ENCODE measurements at places on chromosomes 2 and 18.

GRCh38 chr2:189499137-189499536 is 57.9 kb downstream of the WDR75 start:
- no peak for DNase-seq

DNA sequence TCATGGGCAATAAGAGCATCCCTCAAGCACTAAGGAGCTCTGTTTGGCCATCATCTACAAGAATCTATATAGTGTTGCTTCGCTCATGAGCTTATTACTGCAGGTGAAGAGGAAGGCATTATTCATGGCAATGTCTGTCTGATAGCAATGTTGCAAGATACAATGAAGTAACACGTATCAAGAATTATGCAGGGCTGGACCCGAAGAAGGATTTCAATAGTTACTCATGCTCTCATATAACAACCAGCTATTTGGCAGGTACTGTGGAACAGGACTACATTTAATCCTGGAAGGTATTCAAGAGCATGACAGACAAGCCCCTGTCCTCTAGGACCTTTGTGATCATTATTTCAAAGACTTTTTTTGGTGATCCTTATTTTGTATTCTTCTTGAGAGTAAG is 109.6 kb downstream of the LAMA3 start:
- no peak for DNase-seq

GRCh38 chr2:132496555-132496954 is 80.0 kb downstream of the GPR39 start:
- no peak for DNase-seq

DNA sequence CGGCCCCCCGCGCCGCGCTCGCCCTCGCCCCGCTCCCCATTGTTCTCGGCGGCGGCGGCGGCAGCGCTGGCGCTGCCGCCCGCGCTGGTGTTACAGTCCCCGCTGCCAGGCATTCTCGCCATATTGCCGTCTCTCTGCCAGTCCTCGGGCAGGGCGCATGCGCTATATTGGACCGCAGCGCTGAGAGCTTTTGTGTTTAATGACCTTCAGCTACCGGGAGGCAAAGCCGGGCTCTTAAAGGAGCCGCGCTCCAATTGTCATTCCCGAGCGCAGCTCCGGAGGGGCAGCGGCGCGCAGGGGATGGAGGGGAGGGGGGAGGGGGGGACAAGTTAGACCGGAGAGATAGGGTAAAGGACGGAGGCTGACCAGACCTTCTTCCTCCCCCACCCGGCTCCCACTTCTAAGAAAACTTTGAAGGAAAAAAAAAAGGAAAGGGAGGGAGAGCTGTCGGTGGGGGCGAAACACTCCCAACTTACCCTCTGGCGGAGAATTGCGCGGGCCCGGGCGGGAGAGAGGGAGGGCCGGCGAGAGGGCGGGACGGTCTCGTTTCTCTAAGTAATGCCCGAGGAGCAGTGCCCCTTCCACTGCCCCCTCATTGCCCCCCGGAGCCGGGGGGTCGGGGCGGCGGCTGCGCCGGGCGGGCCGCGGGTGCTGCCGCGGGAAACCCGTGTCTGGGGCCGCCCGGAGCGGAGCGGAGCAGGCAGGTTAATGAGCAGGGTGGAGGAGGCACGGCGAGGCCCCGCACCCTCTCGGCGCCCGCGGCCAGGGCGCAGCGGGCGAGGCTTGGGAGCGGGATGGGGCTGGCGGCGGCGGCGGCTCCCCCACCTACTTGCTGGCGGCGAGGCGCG is at the start of gene KCTD1:
KCTD1 (minus strand) TSS at position 139 of the 848 bp plus-strand sequence; CDS start at position 122, 17 bp downstream.
- DNase-seq = peak; percentile 35

- DNase-seq = no peak
Measured at GRCh38 chr2:88265352-88266303, 95.5 kb downstream of the THNSL2 start.

DNA sequence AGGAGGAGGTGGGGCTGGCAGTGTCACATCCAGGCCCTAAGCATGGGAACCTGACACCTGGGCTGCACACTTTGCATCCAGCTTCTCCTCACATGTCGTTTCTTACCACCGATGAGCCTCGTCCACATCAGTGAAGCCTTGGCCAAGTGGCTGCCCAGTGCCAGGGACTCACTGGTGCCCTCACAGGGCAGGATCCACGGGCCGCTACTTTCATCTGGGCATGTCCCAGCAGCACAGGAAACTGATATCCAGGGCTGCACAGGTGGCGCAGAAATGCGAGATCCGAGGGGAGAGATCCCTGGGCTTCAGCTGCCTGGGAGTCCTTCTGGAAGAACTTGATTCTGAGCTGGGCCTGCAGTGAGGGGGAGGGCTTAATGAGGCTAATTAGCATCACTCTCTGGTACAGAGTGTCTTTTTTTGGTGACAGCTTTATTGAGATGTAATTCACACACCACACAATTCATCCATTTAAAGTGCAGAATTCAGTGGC is 291.6 kb upstream of the HDAC4 start:
- DNase-seq = no peak

GRCh38 chr18:57920036-57920435 is 116.9 kb upstream of the ATP8B1 start:
- DNase-seq = no peak

DNA sequence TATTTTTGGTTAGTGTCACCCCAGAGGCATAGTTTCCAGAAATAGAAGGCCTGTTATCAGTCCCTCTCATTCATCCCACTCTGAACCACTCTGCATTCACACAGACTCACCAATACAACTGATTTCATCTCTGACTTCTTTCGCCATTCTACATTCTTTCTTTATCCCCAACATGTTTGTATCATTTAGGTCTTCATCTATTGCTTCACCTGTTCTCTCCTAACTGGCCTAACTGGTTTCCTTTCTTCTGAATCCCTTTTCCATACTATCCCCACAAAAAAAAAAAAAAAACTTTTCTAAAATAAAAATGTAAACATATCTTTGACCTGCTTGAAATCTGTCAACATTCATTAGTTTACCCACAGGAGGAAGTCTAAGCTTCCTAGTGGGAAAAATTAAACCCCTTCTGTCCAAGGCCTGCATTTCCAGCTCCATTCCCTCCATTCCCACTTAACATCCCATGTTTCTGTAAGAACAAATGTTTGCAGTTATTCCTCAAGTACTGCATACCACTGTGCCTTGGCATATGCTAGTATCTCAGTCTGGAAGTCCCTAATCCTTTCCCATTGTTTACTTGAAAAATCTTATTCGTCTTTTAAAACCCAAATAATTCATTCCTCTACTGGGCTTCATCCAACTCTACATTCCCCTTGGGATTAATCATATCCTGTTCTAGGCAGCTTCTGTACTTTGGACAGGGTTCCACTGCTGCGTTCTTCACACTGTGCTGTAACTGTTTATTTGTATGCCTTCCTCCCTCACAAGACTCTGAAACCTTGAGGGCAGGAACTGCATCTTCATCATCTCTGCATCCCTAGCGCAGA is 68.5 kb downstream of the FIGN start:
- DNase-seq = no peak

DNA sequence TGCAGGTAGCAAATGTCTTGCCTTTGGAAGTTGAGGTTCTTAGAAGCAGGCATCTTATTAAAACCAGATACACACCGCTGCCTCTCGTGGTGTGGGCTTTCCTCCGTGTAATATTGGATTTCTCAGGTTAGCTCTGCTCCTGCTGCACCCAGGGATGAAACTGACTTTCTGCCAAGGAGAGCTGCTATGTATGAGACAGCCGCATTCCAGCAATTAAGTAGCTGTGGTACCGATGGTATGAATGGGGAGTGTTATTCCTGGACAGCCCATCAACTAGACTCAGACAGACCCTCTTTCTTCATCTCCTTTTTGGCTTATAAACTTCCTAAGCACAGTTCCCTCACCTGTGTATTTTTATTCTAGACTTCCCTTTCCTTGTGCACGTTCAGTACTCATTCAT is 6.8 kb upstream of the EHD3 start:
- no peak for DNase-seq

- no peak for DNase-seq
Measured at GRCh38 chr18:79387214-79387613, 8.5 kb upstream of the NFATC1 start.

- DNase-seq = no peak
Measured at GRCh38 chr2:76958749-76959148, 563.4 kb downstream of the LRRTM4 start.

DNA sequence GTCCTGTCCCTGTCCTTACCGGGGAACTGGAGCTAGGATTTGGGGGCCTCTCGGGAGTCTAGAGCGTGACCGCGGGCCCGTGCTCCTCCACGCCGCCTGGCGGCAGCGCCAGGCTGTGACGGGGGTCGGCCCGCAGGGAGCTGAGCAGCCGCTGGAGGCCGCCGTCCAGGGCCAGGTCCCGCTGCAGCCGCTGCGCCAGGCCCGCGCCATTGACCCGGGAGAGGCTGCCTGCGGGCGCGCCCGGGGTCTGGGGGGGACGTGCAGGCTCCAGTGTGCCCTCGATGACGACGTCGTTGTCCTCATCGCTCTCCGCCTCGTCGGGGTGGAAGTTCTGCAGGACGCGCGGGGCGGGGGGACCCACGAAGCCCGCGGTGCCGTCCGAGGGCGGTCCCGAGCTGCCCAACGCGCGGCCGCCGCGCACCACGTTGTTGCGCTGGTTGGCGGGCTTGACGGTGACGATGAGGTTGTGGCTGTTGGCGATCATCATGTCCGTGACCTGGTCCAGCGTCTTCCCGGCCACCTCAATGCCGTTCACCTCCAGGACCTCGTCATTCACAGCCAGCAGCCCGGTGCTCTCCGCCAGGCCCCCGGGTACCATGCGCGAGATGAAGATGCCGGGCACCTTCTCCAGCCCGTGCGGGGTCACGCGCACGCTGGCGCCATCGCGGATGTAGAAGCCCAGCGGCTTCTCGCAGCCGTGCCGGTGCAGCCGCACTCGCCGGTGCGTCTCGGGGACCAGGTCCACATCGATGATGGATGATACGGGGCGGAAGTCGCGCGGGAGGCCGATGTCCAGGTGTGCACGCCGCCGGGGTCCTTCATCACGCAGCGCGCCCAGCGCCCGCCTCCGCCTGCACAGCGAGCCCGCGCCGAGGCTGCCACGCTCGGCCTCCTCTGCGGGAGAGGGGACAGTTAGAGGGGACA is 50.9 kb downstream of the ADNP2 start:
- DNase-seq = no peak

DNA sequence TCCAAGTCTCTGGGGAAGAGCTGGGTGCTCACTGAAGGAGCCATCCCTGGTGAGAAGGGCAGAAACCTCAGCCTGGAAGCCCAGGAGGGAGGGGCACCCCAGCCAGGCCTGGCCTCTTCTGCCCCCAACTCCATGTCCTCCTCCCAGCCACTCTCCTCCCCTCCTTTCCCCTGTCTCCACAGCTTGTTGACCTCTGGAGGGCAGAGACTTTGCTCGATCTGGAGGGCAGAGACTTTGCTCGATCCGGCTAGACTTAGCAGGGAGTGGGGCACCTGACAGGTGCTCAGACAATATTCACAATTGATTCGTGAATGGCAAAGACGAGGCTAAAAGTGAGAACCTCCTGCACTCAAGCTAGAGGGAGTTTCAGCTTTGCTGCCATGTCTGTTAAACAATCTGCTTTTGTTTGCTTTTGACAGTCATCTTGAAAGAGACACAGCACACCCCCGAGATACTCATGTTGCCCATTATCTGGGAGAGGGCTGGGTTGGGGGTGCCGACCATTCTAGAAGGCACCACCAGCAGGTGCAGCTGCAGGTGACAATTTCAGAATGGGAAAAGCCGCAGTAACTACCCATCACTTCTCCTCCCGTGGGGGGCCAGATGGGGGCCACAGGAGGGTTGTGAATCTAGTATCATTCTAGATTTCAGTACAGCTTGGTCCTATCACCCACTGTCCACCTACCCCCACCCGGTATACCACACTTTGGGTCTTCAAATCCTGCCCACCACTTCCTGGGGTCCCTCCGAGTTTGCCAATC is 54.8 kb downstream of the DNMT3A start:
- DNase-seq = no peak

DNA sequence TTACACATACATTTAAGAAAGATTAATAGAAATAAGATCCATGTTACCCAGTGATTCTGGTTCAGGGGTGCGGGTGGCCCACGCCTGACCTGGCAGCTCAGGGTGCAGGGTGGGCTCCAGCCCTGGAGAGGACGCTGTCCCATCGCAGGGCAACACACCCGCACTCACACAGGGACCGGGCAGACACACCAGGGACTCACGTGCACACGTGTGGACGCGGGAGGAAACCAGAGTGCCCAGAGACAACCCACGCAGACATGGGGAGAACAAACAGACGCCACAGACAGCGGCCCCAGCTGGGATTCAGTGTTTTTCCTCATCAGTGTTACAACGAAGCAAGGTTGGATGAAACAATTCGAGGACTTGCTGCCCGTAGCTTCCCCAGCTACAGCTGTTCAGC is 8.4 kb upstream of the ALLC start:
- DNase-seq = no peak

GRCh38 chr18:27540111-27540510 is 355.0 kb upstream of the CHST9 start:
- no peak for DNase-seq

Measured in stimulated activated CD8-positive, alpha-beta memory T cell treated with anti-CD3 and anti-CD28 coated beads, Interleukin-15, amount 100 ng/mL, for 24 hours (primary cell).